ENCODE measurements at places on chromosomes 2 and 18. TPM values are rescaled to one million over a fixed set of nuclear protein-coding genes. Genes with fewer than 3 reads are reported as not detected.

Gene SCN3A
- total RNA-seq = not detected

GRCh38 chr2:159199761-159200465 is 86.6 kb downstream of the WDSUB1 start:
- DNase-seq = no peak

GRCh38 chr18:75898651-75899050 is 471.1 kb upstream of the SMIM21 start:
- no peak for DNase-seq

- no peak for DNase-seq
Measured at GRCh38 chr2:11175293-11175795, 20.1 kb downstream of the SLC66A3 start.

Gene KCNF1
- total RNA-seq = not detected

Gene CFAP65
- total RNA-seq = not detected

Gene GKN2
- total RNA-seq = not detected

DNA sequence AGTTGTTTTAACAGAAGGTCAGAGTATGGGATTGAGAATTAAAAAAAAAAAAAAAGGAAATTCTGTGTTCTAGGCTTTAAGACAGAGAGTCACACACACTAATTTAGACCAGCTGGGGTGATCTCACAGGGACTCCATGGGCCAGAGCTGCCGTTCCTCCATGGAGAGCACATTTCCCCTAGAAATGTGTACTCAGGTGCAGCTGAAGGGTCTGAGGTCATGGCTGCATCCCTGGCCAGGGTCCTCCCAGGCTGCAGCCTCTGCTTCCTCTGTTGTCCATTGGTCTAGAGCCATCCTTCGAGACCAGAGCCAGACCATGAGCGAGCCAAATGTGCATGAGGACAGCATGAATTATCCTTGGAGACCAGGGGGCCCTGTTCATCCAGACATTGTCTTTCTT is 190.1 kb upstream of the TNP1 start:
- DNase-seq = no peak

Gene DNAH7
- total RNA-seq = 0.17 TPM

Gene REG3A
- total RNA-seq = not detected

DNA sequence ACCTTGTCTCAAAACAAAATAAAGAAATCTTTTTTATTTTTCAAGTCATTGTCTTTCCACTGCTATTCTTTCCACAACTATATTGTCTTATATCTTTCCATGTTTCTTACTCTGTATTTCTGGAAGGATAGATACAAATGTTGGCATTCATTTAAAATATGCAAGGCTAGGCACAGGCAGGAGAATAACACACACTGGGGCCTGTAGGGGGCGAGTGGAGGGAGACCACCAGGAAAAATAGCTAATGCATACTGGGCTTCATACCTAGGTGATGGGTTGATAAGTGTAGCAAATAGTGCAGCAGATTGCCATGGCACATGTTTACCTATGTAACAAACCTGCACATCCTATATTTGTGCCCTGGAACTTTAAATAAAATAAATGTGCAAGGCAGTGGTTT is 9.6 kb downstream of the MRPL30 start:
- no peak for DNase-seq

Gene PROM2
- total RNA-seq = 0.48 TPM

Gene WDR35
- total RNA-seq = 7.1 TPM

Gene ARHGAP15
- total RNA-seq = 71.2 TPM

- no peak for DNase-seq
Measured at GRCh38 chr2:43885132-43885632, 46.4 kb downstream of the ABCG8 start.

DNA sequence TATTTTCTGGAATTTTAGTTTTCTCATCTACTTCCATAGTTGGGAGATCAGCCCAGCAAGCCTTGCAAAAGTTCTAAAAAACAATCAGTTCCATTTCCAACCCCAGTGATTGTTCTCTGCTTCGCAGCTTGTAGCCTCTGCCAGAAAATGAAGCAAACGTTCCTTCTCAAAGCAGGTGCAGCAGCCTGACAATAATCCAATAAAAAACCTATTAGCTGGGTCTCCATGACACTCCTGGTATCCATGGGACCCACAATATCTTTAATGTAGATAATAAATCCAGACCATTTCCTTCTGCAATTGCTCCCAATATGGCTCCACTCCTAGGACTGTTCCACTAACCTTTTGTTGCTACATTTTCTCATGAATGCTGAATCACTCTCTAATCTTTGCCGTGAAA is 140.8 kb upstream of the SETBP1 start:
- no peak for DNase-seq

Data from activated CD4-positive, alpha-beta memory T cell treated with anti-CD3 and anti-CD28 coated beads for 36 hours (primary cell).